ENCODE measurements at places on chromosomes 11 and 22. TPM values are rescaled to one million over a fixed set of nuclear protein-coding genes. Genes with fewer than 3 reads are reported as not detected.

DNA sequence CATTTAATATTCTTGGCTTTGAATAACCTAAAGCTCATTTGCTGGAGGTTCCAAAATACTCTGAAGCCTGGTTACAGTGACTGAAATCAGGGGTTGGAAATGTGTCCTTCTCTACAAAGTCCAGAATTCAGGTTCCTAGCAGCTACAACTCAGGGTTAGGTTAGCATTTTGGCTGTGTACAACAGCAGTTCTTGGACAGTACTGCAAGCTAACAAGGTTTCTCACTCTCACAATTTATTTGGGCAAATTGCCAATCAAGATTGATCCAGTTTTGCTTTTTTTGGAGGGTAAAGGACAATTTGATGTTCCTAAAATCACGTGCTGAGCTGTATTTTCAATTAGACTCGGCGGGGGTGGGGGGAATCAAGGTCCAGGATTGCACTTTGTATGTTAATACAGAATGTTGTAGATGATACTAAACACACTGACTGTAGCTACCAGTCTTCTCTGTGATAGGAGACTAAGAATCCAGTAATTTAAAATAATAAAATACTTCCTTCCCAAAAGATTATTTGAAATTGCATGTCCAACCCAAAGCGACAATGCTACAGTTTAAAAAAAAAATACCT lies 49.7 kb upstream of the RAPSN start:
- DNase-seq = no peak

OLFML1 gene
- 35.0 TPM for total RNA-seq

SLC15A3 gene
- total RNA-seq = 29.3 TPM

GRCh38 chr11:72738199-72739141 lies 13.7 kb downstream of the ARAP1 start:
- peak; percentile 88 for DNase-seq

GRCh38 chr11:8683115-8683807 lies 669 bp downstream of the RPL27A start:
- no peak for DNase-seq

DNA sequence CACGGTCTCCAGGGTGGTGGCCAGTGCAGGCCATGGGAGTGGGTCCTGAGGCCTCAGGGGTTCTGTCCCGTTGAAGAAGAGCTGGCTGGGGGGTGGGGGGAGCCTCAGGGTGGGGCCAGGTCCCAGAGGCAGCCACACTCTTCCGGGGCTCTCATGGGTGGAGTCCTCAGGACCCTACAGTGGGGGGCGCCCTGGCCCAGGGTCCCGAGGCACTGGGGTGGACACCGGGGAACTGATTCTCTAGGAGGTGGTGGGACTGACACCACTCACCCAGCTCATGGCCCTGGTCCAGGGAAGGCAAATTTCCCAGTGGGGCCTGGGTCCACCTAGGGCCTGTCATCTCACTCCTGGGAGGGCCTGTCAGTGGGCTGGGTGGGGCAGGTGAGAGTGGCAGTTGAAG lies 12.8 kb downstream of the GGT5 start:
- no peak for DNase-seq

CST6 gene
- total RNA-seq = not detected

GATD1 gene
- total RNA-seq = 33.0 TPM

GRCh38 chr11:21190181-21190580 lies 520.8 kb downstream of the NELL1 start:
- DNase-seq = no peak

GRCh38 chr11:133723056-133723455 lies 122.3 kb downstream of the SPATA19 start:
- DNase-seq = no peak

BAIAP2L2 gene
- total RNA-seq = 0.37 TPM

GRCh38 chr11:107591378-107592230 lies 657 bp downstream of the ELMOD1 start:
- DNase-seq = no peak

ZP1 gene
- not detected for total RNA-seq

DNA sequence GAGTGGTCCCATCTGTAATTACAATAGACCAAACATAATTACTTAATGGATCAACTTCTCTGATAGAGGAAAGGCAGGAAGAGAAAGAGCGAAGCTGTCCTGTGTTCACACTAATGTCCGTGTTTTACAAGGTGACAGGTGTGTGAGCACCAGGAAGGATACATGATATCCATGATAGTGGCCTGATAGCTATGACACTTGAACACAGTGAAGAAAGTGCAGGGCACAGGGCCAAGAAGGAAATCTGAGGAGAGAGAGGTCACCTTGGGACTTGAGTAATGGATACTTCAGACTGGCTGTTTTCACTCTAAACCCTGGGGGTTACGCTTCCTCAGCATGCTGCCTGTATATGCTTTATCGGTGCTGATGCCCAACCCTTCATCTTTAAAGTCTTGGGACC lies 29.4 kb downstream of the TUB start:
- no peak for DNase-seq

DNA sequence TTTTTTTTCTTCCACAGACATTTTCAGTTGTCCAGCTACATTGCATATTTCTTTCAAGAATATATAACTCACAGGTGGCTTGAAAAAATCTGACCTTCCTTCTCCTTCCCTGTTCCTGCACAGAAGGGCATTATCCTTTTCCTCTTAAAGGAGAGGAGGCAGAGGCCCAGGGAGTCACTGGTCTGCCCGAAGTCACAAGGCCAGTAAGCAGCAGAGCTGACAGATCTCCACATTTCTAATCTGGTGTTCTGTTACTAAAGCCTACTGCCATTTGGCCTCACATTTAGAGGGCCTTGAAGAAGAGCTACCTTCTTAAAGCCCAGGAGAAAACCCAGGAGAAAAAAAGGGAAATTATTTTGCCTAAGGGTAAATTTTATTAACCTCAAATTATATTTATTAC lies 12.3 kb downstream of the ENDOD1 start:
- DNase-seq = no peak

FAM111B gene
- 0.48 TPM for total RNA-seq

GRCh38 chr22:29470159-29470855 lies 9.7 kb upstream of the NEFH start:
- DNase-seq = peak; percentile 93

- no peak for DNase-seq
Measured at GRCh38 chr11:131829725-131830124, 459.3 kb downstream of the NTM start.

SEPTIN3 gene
- 0.14 TPM for total RNA-seq

DNA sequence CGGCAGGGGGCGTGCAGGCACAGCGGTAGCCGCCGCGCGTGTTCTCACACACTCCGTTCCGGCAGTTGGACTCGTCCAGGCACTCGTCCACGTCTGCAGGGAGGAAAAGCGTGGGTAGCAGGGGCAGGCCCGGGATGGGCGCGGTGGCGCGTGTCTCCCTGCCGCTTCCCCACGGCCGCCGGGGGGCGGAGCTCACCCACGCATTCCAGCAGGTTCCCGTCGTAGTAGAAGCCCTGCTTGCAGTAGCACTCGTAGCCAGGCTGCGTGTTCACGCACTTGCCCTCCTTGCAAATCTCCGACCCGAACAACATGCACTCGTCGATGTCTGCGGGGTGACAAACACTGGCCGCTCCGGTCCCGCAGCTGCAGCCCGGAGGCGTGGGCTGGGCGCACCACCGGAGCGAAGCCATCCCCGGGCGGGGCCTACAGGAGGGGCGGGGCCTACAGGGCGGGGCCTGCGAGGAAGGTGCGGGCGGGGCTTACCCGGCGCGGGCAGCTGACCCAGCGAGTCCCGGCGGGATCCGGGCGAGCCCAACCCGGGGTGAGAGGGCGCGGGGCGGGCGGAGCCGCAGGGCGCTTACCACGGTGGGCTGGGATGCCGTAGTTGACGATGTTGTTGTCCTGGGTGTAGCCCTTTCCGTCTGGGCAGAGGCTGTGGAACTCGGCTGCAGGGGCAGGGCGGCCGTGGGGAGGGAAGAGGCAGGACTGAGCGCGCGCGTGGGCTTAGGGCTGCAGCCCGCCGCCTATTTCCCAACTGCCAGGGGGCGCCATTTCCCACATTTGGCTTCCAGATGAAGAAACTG lies 15.6 kb downstream of the SCYL1 start:
- DNase-seq = peak; percentile 97

DNA sequence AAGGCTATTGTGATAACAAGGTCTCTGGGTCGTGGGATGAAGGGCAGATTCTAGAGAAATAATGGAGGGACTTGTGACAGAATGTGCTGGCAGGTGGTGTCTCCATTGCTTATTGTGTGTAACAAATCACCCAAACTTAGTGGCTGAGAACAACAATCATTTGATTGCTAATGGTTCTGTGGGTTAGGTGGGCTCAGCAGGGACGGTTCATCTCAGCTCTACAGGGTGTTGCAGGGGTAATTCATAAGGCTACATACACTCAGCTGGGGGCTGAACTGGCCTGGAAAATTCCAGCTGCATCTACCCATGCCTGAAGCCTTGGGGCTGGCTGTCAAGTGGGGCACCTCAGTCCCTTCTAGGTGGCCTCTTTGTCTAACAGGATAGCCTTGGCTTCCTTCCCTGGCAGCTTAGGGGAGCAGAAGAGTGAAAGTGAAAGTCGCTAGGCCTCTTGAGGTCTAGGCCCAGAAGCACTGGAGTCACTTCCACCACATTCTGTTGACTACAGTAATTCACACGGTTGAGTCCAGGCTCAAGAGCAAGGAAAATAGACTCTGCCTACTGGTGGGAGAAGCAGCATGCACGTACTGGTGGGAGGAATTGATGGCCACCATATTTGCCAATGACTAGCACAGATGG lies 308.9 kb downstream of the MN1 start:
- DNase-seq = peak; percentile 59

- no peak for DNase-seq
Measured at GRCh38 chr11:35040221-35040942, 98.6 kb upstream of the CD44 start.

- no peak for DNase-seq
Measured at GRCh38 chr22:46791201-46791731, 28.8 kb downstream of the TBC1D22A start.

FUT4 gene
- 6.8 TPM for total RNA-seq

GRCh38 chr11:86039094-86039493 lies 29.8 kb downstream of the PICALM start:
- DNase-seq = no peak

- peak; percentile 92 for DNase-seq
Measured at GRCh38 chr22:30249049-30250038, 2.8 kb upstream of the LIF start.

- DNase-seq = peak; percentile 83
Measured at GRCh38 chr11:114063149-114063828, 3.8 kb downstream of the ZBTB16 start.

DNA sequence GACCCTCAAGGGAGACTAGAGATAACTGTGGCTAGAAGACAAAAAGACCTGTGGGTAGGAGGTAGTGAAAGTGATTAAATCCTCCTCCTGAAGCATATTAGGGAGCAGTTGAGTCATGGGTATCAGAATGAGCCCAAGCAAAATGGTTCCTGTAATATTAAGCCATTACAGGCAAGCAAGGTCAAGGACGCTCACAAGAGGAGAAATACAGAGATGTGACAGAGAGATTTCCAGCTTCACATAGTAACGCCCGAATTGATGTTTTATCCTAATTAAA lies 77.7 kb downstream of the FAM76B start:
- DNase-seq = no peak

GRCh38 chr11:73982595-73982989 lies at the start of gene UCP2:
TSS of gene UCP2 (minus strand) at chr11:73982843. CDS start at chr11:73978378, 4,465 bp downstream.
- DNase-seq = peak; percentile 95

DNA sequence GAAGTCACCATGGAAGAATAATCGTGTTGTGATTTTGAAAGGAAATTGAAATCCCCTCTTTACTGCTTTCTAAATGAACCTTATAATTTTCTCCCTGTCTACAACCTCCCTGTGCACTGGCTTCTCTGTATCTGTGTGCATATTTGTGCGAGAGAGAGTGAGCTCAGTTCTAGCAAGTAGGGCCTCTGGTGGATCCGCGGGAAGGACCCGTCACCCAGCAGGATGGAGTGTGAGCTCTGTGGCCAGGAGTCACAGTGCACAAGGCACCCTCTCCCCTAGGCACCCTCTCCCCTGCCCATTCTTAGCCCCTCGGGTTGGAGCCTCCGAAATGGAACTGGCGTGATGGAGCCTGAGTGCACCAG lies 109.0 kb downstream of the TRIM29 start:
- DNase-seq = no peak

GRCh38 chr11:9842923-9843322 lies 179.0 kb downstream of the SWAP70 start:
- no peak for DNase-seq

DNA sequence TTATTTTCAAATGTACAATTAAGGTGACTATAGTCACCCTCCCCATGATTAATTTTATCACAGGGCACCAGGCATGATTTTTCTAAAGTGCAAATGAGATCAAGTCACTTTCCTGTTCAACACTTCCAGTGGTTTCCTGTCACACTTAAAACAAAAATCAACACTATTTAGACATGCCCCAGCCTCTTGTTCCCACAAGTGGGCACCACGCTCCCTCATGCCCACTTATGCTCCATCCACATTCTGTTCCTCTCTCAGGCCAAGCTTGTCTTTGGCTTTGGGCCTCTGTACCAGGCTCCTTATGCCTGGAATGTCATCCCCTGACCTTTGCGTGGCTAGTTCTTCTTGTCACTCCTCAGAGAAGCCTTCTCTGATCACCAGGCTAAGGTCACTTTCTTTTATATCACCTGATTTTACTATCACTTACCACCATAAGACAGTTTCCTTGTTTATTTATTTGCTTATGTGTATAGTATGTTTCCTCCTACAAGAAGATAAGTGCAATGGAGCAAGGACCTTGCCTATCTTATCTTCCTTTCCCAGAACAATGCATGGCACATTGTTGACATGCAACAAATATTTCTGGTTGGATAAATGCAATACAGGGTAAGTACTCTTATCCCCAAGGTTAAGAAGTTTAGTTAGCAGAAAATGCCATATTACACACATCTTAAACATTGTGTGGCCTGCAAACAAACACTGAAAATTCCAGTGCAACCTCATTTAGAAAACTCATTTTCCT lies 50.9 kb upstream of the PANX1 start:
- DNase-seq = no peak

DNA sequence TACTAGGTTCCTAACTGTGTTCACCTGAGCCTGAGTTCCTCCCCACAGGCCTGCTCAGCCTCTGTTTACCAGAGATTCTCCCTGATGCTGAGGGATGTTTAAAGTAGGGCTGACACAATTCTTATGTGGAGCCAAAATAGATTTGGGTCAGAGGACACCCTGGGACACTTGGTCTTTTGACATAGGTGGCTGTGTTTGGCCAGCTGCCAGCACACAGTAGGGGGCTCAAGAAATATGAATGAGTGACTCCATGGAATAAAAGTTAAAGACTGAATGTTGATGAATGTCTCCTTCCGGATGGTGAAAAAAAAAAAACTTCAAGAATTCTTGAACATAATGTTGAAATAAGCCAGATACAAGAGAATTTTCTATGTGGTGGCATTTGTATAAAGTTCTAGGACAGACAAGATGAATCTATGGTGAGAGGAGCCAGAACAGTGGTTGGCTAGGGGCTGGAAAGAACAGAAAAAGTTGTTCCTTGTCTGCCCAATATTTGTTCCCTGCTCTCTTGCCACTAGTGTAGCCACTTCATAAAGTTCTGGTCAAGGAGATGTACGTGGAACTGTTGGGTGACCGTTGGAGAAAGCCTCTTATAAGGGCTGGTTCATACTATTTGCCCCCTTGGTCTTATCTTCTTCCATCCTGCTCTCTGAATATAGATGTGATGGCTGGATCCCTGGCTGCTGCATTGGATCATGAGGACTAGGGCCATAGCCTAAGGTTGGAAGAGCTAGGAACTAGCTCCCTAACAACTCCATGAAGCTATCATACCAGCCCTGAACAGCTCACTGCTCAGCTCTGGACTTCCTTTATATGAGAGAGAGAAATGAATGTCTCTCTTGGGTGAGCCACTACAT lies 40.3 kb upstream of the SMTN start:
- no peak for DNase-seq

OR51B4 gene
- total RNA-seq = 0.46 TPM

GRCh38 chr22:39568278-39568981 lies 2.1 kb upstream of the CACNA1I start:
- DNase-seq = no peak

TMEM80 gene
- total RNA-seq = 19.3 TPM

GRCh38 chr22:40203572-40203971 lies 25.8 kb downstream of the TNRC6B start:
- DNase-seq = no peak

Measured in posterior vena cava (tissue), 2 donors.